Inflammatory macrophage treated with lipopolysaccharide for 1 hour (primary cell): ENCODE measurements at places on chromosomes 4 and X.

DNA sequence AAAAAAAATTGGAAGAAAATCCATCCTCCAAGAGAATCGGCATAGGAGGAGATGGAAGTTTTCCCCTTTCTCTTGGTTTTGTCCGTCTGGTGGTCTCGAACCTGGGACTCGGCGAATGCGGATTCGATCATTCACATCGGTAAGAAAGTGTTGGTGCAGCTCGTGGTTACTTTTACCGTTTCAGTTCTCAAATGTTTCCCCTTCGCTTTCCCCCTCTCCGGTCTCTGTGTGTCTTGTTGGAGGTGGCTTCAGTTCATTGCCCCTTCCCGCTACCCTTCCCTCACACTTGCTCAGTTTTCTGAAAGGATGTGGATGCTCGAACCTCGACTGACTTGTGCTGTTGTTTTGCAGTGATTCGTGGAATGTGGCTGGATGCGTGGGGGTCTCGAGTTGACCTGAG lies 840 bp downstream of the GRID2 start:
- DNase-seq, result no peak

GRCh38 chr4:907691-908425 lies 24.3 kb downstream of the GAK start:
- no peak for DNase-seq

GRCh38 chrX:54807524-54808108 lies at the start of gene MAGED2:
Gene MAGED2, plus strand, starts transcription at chrX:54807745. Its CDS starts 1,587 bp downstream, at chrX:54809332.
- DNase-seq, result no peak

DNA sequence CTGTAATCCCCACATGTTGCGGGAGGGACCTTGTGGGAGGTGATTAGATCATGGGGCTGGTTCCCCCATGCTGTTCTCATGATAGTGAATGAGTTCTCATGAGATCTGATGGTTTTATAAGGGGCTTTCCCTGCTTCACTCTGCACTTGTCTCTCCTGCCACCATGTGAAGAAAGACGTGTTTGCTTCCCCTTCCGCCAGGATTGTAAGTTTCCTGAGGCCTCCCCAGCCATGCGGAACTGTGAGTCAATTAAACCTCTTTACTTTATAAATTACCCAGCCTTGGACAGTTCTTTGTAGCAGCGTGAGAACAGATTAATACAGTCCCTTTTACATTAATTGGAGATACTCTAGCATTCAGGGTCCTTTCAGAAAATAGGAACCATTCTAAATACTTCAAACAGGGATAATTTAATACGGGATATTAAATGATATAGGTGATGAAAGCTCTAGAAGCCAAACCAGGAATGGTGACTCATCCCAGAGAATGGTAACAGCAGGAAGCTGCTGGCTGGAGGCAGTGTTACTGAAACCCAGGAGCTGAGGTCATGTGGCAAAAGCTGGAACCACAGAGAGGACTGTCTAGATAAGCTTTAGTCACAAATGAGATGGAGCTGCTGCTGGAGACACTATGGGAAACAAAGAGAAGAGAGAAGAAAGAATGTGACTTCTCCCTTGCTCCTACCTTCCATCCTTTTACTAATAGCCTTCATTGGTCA lies 57.3 kb downstream of the GSTCD start:
- no peak for DNase-seq

- DNase-seq, result no peak
These were observed 417.6 kb upstream of the MAOA start for GRCh38 chrX:43238461-43238945.

DNA sequence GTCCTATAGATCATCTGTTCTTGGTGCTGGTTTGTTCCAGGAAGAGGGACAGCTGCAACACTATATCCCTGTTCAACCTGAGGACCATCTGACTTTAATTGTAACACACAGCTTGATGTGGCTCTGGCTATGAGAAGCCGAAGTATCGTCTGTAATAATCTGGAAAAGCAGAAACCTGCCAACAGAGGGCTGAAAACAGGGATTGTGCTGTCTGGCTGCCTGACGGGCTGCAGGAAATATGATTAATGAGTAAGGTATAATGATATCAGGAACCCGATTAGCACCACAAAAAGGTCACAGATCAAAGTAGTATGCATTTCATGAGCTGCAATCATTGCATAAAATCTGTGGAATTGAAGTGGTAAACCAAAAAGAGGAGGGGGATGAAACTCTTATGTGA lies 170.4 kb upstream of the MAB21L2 start:
- DNase-seq, result no peak

DNA sequence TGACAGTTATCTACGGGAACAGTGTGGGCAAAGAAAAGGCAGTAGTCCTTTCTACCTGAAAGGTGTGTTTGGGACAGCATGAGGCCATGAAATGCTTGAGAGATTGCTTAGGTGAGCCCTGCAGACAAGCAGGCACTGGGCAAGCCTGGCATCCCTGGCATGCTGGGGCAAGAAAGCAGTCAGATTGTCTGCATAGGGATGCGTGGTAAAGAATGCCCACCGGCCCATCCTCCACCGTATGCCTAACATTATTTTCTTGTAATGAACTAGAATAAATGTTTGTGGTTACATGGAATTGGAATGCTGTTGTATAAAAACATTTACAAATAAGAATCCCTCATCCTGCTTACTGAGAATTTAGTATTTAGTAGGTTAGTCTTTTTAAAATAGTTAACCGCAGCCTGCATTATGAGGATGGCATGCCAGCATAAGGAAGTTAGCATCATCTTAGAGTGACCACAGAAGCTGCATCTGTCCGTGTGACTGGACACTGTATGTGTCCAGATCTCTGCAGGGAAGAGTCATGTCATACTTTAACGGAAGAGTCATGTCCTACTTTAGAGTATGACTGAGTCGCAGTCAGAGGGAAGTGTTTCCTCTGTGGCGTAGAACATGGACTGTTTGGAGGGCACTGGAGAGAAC lies 18.9 kb downstream of the ZBTB49 start:
- no peak for DNase-seq

GRCh38 chrX:150092549-150092948 lies 154.3 kb upstream of the EOLA2 start:
- DNase-seq, result no peak

DNA sequence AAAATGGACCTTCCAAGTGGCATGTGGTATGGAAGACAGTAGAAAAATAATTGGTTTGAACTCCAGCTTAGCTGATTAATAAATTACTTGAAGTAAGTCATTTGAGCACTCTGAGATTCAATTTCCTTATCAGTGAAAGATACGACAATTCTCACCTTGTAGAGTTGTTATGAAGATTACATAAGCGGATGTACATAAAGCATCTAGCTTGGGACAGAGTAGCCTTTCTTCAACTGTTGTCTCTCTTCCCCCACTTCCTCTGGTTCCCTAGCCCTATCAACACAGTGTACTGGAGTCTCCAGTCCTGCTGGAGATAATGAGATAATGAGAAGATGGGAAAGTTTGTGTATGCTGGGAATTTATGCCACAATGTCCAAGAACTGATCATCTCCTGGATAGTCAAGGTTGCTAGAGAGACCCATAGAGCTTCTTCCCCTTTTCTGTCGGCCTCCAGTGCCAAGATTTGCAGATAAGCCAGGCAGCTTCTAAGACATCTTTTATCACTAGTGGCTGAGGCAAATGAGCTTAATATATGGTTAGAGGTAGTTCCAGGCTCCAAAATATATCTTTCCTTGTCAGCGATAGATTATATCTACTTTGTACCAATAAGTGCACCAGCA lies 33.9 kb downstream of the VSIG4 start:
- no peak for DNase-seq

GRCh38 chrX:9183481-9183880 lies 149.6 kb upstream of the FAM9B start:
- no peak for DNase-seq

- no peak for DNase-seq
These were observed 558.9 kb upstream of the TENM3 start for GRCh38 chr4:181684310-181684709.

DNA sequence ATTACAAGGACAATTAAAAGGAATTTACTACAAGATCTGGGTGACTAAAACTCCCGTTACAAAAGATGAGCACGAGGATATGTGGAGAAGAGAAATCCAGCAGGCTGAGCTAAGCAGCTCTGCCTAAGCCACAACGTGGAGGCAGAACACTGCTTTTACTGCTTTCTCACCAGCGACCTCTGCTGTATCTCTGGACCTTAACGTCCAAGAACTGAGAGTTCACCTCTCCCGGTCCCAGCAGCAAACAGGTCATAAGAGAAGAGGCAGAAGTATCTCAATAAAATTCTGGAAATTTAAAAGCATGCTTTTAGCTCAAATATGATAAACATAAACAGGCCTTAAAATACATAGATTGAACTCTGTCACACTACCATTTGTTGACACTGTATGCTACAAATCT lies 81.0 kb downstream of the ADGRA3 start:
- peak; percentile 12 for DNase-seq

GRCh38 chr4:78481180-78481579 lies 70.4 kb upstream of the ANXA3 start:
- DNase-seq, result peak; percentile 16

DNA sequence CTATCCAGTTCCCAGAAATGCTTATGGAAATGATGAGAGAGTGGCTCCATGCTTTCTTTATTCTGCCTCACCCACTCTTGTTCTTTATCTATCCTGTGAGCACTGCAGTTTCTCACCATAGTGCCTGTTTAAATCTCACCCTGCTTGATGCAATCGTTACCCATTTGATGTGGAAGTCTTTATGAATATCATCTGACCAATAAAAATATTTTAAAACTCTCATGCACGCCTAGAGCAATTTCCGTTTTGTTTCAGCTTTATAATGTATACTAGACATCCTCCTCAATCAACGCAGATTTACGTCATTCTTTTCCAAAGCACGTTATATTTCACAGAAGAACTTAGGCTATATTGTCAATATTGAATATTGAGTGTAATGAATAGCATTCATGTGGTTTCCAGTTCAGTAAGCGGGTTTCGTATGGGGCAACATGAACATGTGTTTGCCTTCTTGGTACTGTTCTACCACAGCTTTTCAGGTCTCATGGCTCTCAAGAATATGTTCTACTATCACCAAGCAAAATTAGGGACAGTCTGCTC lies 32.9 kb downstream of the GPM6A start:
- DNase-seq, result no peak

DNA sequence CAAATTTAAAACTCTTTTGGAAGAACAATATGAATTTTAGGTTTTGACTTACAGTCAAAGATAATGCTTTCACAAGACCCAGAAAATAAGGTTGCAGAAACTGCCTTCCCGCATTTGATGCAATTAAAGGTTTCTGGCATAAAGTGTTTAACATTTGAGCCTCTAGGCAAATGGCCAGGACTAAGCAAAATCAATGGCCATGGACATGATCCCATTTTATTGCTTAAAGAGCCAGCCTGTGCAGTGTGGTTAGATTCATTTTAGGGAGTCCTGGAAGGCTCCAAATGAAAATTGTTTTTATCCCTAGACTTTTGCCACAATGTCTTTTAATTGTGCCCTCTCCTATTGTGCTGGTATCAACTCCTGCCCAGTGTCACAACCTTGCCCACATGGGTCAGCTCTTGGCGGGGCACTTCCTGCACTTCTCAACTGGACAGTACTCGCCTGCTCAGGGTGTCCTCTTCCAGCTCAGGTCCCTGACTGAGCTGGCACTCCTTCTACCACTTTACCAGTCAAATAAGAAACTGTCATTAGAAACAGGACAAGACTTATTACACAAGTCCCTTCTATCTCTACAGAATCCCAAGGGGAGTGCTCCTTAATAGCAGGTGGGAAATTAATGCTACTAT lies 208.4 kb upstream of the NPY2R start:
- no peak for DNase-seq

DNA sequence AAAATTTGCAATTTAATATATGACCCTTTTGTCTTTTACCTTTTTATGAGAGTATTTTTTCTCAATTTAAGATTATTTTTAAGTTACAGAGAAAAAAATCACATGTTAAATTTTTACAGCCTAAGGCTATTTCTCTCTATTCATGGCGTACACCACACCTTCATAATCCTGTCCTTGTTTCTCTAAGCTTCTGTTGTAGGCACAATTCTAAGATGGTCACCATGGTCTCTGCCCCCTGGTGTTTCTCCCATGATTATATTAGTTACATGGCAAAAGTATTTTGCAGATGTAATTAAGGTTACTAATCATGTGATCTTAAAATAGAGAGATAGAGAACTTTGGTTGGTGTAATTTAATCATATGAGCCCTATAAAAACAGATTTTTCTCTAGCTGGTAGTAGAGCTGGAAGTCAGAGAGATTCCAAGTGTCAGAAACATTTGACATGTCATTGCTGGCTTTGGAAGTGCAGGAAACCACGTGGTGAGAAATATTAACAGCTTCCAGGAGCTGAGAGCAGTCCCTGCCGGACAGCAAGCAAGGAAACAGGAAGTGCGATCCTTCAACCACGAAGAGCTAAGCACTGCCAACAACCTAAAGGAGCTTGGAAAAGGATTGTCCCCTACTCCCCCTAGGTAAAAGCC lies 89.8 kb downstream of the EIF4E start:
- no peak for DNase-seq

- no peak for DNase-seq
These were observed 36.8 kb downstream of the AFAP1 start for GRCh38 chr4:7902826-7903225.

DNA sequence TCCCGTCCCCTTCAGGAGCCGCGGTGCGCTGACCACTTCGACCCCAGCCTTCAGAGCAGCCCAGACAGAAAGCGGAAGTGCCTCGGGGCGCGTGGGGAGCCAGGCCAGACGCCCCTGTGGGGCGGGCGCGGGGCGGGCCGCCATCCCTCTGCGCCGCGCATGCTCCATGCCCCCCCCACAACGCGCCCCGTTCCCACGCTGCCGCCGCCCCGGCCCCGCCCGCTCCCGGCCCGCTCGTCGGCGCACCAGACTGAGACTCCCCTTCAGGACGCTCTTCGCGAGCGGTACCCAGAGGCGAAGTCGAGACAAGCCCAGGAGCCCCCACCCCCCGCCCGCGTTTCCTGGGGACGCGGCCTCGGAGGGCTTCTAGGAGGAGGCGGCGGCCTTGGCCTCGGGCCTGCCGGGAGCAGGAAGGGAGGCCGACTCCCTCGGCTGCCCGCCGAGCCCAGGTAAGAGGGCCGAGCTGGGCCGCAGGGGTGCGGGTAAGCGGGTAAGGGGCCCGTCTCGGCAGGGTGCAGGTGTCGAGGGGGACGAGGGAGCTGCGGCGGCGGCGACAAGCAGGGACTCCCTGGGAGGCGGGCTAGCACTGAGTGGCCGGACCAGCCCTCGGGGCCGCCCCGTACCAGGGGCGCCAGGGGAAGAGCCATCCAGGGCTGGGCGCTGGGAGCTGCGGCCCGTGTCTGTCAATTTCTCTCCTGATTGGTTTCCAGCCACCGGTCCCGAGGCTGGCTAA lies at the start of gene ZFP92:
ZFP92 (plus strand) TSS at position 218 of the 733 bp plus-strand sequence. CDS start 6,851 bp downstream, outside the sequence.
- DNase-seq, result peak; percentile 41

DNA sequence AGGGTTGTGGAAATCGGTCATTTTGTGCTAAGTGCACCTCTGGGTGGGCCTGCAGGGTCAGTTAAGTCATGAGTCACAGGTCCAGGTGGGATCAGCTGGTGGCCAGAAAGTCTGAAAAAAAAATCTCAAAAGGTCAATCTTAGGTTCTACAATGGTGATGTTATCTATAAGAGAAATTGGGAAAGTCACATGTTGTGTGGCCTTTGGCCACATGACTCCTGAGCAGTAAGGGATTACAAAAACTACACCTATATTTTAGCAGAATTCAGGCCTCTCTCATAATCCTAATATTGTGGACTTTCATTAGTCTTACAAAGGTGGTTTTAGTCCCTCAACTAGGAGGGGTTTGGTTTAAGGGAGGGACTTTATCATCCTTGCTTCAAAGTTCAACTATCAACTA lies 59.1 kb downstream of the UCHL1 start:
- no peak for DNase-seq

- DNase-seq, result no peak
These were observed 116.2 kb downstream of the AASDH start for GRCh38 chr4:56271131-56271530.

GRCh38 chr4:133596459-133596858 lies 447.4 kb downstream of the PCDH10 start:
- no peak for DNase-seq
